Activated CD4-positive, alpha-beta T cell treated with anti-CD3 and anti-CD28 coated beads, Interleukin-10, Interleukin-2, amounts not matched to agents 100 ng/mL and 50 ng/mL, durations not matched to agents 16 hours and 8 hours (primary cell): ENCODE measurements at places on chromosomes 12 and 14.

DNA sequence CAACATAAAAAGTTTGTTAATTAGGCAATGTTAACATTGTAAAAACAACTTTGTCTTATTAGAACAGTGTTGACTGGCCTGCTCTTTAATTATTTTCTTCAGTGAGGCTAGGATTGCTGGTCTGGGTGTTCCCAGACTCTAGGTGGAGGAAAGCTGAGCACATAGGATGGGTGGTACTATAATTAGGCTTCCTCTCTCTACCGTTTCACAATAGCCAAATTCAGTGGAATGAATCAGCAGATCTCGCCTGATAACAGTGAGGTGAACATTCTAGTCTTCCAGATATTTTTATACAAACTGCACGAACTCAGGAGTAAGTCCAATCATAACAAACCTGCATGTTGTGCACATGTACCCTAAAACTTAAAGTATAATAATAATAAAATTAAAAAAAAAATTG is 11.9 kb downstream of the PTGDR start:
- no peak for DNase-seq

DNA sequence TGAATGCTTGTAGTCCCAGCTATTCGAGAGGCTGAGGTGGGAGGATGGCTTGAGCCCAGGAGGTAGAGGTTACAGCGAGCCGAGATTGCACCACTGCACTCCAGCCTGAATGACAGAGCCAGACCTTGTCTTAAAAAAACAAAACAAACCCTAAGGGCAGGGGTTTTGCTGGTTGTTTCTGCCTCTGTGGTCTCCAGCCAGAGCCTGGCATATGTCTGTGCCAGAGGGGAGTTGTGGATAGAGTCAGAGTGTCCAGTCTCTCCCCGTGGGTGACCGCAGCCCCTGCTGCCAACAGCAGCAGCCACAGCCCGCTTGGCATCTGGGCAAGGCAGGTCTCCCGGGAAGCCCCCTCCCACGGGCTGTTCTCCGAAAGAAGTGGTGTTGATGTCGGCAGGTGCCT is 37.6 kb downstream of the MVK start:
- no peak for DNase-seq

GRCh38 chr14:24834956-24835355 is 201.0 kb upstream of the GZMB start:
- DNase-seq, result no peak

DNA sequence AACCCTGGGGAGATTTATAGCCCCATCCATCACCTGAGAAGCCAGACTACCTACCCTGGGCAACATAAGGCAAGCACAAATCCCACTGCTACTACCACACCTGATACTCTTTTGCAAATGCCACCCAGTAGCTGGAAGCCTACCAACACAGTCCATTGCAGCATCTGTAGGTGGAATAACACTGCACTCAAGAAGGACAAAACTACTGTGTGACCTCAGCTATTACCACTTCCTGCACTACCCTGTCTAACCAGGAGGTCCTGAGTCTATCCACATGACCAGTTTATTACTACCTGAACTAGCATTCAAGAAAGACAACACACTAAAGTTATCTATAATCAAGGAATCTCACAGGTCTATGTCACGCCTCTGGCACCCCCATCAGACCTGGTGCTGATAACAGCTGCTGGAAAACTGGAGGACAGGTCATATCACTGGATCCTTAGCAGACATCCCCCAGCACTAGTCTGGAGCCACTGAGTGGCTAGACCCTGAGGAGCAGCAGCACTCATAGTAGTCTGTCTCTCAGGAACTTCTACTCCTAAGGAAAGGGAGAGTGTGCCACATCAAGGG is 2.9 kb upstream of the CLEC1A start:
- no peak for DNase-seq

GRCh38 chr12:92290350-92290695 is 144.7 kb upstream of the BTG1 start:
- no peak for DNase-seq

DNA sequence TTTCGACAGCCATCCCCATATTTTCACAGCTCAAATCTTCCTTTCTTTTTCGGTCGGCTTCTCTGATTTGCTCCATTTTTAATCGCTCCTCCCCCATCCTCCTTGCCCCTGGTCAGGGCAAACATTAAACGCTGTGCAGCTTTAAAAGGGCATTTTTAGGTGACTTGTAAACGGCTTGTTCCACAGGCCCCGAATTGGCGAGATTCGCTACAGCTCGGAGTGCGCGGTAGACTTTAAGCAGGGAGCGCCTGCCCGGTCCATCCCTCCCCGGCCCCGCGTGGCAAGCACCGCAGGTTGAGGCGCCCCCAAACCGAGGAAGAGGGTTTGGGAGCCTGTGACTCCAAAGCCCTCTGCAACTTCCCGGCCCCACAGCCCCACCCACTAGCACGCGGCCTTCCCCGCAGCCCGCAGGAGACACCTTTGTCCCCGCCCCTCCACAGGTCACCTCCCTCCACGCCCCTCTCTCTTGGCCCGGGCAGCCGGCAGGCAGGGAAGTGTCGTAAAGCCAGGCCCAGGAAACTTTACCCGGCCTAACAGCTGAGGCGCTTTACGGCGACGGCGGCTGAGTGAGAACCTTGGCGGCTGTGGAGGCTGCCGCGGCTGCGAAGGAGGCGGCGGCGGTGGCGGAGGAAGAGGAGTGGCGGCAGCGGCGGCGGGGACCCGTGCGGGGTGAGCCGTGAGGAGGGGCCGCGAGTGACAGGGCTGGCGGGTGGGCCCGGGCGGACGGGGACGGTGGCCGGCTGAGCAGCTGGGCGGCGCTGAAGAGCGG is at the start of gene NAA30:
NAA30 (plus strand) TSS at position 550 of the 769 bp plus-strand sequence. CDS start 372 bp downstream, outside the sequence.
- peak; percentile 97 for DNase-seq

GRCh38 chr14:29724991-29725390 is 202.7 kb downstream of the PRKD1 start:
- DNase-seq, result no peak

DNA sequence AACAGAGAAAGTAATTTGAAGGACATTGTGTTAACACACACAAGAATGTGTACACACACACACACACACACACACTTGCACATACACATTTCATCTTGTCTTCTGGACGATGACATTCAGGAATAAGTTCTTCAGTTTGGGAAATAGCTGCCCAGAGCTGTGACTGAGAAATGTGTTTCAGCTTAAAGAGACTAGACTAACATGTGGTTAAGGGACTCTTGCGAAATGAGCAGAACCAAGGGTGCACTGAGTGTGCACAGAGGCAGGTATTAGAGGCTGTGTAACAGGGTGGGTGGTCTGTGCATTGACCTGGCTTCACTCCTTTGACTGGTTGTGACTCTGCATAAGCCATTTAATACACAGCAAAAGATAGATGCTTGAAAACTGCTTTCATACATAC is 29.4 kb upstream of the KCNA5 start:
- DNase-seq, result no peak

DNA sequence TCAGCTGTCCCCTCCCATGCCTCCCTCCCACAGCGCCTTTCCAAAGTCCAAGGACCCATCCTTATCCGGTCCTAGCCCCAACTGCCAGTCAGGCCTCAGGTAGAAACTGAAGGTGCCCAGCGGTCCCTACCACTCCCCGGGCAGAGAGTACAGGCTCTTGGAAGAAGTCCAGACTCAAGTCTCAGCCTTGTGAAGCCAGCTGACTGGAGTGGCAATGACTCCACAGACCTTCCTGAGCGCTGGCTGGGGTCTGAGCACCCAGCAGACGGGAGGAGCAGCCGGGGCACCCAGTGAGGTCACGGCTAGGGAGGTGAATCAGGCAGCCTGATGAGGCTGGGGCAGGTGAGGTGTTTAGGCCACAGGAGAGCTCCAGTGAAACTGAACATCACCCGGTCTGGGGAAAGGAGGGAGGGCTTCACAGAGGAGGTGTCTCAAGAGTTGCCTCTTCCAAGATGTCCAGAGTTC is 60.0 kb downstream of the ITPK1 start:
- no peak for DNase-seq

DNA sequence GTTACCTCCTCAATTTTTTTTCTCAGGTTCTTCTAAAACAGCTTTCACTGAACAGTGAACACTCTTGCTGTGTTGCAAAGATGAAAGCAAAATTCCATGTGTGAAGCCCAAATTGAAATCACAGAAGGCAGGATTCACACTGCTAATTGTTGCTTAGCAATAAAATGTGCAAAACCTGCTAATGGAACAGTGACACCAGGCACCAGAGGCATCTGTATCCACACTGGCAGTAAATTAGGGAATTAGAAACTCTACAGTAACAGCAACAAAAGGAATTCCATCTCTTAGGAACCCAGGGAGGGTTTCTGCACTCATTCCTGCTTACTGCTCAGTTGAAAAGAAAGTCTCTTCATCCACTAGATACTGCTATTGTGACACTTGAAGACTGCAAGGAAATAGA is 202.3 kb downstream of the GXYLT1 start:
- no peak for DNase-seq

DNA sequence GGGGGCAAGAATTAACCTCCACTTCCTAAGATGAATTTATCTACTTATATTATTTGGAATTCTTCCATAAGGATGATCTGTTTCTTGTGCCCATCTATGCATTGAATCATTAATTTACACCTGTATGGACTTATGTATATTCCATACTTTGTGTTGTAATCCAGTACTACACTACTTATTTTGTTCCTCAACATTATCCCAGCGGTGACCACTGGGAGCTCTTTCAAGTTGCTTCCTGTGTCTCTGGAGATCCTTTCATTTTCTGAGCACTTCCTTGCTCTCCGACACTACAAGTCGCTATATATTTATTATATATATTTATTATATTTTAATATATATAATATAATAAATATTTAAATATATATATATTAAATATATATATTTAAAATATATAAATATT is 54.9 kb upstream of the SCN8A start:
- DNase-seq, result no peak

GRCh38 chr12:131087302-131087818 is 133.7 kb downstream of the ADGRD1 start:
- DNase-seq, result no peak

GRCh38 chr14:64807551-64807950 is 72.2 kb downstream of the SPTB start:
- DNase-seq, result no peak

- peak; percentile 27 for DNase-seq
Observed at GRCh38 chr12:97960741-97961608, 498.4 kb downstream of the RMST start.

DNA sequence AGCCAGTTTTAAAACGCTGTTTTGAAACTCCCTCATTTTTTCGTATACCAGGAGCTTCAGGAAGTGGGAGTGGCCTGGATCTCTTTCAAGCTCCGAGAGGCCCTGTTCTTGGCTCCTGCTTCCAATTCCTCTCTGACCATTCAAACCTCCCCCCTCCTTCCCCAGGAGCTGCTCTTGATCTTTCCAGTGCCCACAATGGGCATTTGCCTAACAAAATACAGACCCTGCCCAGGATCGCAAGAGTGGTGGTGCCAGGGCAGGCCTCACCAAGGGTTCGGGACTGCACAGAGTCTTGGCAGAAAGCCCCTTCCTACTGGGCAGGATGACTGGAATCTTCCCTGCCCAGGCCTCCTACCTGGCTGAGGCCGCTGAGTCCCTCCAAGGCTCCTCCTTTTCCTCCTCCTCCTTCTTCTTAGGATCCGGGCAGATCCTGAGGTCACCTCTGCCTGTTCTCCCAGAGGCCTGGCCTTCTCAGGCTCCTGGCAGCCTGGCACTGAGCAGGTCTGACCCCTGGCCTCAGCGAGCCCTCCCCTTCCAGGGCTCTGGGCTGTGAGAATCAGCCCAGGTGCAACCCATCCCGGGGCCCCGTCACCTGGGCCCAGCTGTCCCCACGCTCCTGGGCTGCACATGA is 46.9 kb upstream of the NOS1 start:
- no peak for DNase-seq

DNA sequence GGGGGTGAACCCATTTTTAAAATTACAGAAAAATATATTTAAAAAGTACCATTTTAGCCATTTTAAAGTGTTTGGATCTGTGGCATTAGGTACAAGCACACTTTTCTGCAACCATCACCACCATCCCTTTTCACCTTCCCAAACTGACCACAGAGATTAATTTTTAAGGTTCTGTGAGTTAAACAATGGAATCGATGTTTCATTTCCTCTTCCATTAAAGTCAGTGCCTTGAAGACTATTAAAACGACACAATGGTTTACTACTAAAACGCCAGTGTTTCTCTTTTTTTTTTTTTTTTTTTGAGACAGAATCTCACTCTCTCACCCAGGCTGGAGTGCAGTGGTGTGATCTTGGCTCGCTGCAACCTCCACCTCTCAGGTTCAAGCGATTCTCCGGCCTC is 78.1 kb upstream of the GPR68 start:
- DNase-seq, result no peak

GRCh38 chr12:39393890-39394289 is 49.0 kb downstream of the KIF21A start:
- no peak for DNase-seq

GRCh38 chr12:82510386-82510785 is 152.1 kb downstream of the METTL25 start:
- no peak for DNase-seq

DNA sequence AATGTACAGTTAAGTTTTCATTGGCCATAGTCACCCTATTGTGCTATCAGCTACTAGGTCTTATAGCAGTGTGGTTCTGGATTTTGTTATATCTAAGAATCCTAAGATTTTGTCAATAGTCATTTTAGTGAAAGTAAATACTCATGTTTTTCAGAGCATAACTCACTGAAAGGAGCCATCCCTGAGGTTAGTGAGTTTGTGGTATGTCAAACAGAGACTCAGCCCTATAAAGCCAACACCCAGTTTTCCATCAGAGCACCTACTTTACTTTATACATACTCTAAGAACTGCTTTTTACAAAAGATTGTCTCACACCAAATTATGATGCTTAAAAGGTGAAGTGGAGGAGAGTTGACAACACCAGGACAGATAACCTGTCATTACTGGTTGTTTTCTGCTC is 686.3 kb upstream of the LRFN5 start:
- DNase-seq, result no peak

- no peak for DNase-seq
Observed at GRCh38 chr14:42633504-42634095, 1026.9 kb downstream of the LRFN5 start.

DNA sequence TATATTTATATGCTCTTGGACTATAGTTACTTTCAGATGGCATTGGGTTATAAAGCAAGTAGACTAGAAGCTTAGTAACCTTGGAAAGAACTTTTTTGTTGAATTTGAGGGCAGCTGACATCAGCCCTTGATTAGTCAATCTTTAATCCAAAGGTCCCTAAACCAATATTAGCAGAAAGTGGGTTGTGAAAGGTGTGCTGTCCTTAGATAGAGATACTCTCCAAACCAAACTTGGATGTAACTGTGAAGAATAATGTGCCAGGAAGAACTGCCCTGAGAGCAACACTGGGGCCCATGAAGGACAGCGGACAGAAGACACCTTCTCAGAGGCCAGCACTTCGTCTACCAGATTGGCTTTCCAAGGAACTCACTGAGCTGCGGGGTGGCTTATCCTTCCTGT is 10.6 kb downstream of the CD163 start:
- no peak for DNase-seq

- DNase-seq, result no peak
Observed at GRCh38 chr12:53956251-53956887, 1.7 kb downstream of the HOXC12 start.

DNA sequence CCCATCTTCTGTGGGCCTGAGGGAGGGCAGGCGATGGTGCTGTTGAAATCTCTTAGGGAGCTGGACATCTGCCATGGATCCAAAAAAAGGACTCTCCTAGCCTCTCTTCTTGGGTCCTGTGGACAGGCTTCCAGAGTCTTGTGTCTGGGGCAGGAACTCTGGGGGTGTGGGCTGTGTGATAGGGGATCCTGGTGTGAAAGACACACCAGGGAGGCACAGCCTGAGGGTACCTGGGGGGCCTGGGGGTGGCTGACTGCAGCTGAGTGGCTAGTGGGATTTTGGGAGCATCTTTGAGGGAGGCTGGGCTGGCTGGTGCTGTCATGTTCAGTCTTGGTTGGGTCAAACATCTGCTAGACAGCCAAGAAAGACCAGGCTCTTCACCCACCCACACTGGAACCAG is 1.8 kb upstream of the KRT83 start:
- DNase-seq, result no peak

- DNase-seq, result no peak
Observed at GRCh38 chr12:117680312-117680711, 288.5 kb downstream of the KSR2 start.
